ENCODE measurements at places on chromosomes 16 and 17.

DNA sequence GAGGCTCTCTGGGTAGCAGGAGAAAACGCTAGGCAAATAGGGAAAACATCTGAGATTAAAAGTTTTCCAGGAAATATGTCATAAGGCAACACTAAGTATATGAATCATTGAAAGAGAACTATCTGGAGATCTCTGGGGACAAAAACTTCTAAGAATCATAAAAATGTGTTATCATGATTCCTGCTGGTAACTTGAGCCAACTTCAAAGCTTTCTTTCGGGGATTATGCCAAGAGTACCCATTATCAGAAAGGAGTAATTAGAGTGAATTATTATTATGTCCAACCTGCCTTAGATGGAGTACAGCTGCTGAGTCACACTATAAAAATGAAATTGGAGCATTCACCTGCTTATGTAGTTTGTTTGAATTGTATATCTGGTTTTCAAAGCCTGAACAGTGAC lies 488.5 kb upstream of the SOX9 start:
- peak; percentile 19 for DNase-seq

- no peak for DNase-seq
Measured at GRCh38 chr17:73785496-73785895, 141.3 kb upstream of the SDK2 start.

- DNase-seq = no peak
Measured at GRCh38 chr16:85959686-85960085, 60.7 kb downstream of the IRF8 start.

DNA sequence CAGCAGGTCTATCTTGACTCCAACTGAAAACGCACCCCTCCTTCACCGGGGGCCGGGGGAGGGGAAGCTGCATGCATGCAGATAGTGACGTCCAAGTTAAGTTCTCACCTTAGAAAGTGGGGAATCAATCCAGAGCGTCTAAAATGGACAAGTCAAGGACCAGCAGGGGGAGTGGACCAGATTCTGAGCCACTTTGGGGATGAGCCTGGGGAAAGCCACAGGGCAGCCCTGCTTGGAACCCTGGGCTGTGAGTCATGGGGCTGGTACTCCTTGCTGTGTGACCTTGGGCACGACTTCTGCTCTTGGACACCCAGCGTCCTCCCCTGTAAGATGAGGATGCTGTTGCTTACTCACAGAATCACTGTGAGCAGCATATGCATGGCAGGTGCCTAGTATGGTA lies 9.1 kb downstream of the TNFRSF13B start:
- no peak for DNase-seq

GRCh38 chr17:18327093-18327492 lies 12.0 kb downstream of the SMCR8 start:
- DNase-seq = no peak

GRCh38 chr17:72204742-72205141 lies 83.9 kb downstream of the SOX9 start:
- DNase-seq = no peak

- peak; percentile 44 for DNase-seq
Measured at GRCh38 chr16:12573730-12574383, 229.8 kb downstream of the CPPED1 start.

DNA sequence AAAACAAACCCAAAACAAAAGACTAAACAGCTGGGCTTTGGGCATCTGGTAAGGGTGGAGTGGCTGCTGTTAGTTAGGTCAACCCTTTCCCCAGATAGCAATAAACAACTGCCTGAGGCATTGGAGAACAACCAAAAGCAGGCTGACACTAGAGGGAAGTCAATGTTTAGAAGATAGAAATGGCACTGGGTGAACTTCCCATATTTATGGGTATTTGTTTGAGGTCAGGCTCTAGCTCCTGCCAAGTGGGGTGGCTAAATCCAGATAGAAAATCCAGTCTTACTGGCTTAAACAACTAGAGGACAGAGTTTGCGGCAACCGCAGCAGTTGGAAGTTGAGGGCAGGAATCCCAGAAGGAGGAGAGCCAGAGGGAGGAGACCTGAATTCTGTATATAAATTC lies 79.4 kb downstream of the SDK2 start:
- DNase-seq = no peak

DNA sequence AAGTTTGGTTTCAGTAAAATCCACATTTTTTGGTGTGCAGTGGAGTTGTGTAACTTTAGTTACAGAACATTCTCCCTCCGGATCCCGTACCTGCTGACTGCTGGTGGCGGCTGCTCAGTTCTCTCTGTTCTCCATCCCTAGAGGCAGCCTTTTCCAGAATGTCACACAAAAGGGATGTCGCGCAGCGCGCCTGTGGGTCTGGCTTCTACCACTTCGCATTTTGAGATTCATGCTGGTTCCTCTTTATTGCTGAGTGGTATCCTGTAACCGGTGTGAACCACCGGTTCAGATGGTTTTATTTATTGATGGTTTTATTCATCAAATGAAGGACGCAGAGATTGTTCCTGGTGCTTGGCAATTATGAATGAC lies 981 bp upstream of the CEP131 start:
- DNase-seq = no peak

GRCh38 chr17:43845766-43846165 lies 1.2 kb upstream of the CD300LG start:
- DNase-seq = no peak

DNA sequence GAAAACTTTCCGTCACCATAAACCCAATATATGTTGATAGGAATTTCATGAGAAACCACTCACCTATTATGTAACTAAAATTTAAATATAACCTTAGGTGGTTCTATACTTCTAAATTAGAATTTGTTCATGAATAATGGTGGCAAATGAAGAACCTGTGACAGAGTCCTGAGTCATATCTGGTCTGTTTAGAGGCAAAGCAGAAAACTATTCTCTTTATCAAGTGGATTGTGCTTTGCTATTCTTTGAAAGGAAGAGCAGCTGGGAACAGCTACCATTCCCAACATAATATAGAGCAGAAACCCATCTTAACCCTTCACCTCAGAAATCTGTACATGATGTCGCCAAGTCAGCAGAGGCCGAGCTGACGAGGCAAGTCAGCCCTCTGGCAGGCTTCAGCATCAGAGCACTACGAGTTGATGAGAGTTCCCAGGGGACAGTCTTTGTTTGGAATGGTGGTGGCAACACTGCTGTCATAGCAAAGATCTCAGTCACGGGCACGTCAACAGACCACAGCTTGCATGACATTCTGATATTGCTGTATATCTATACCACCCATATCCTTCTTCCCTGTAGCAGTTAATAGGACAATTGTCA lies 631.9 kb upstream of the CA10 start:
- DNase-seq = no peak

GRCh38 chr16:14013145-14013570 lies 58.0 kb upstream of the MRTFB start:
- DNase-seq = no peak

GRCh38 chr16:1195393-1195666 lies 29.7 kb downstream of the TPSG1 start:
- DNase-seq = no peak

GRCh38 chr16:27505297-27506236 lies 44.1 kb downstream of the GTF3C1 start:
- DNase-seq = no peak

- no peak for DNase-seq
Measured at GRCh38 chr17:19334331-19334730, 28.2 kb downstream of the B9D1 start.

- DNase-seq = no peak
Measured at GRCh38 chr17:74369221-74369620, 1.9 kb downstream of the GPR142 start.

DNA sequence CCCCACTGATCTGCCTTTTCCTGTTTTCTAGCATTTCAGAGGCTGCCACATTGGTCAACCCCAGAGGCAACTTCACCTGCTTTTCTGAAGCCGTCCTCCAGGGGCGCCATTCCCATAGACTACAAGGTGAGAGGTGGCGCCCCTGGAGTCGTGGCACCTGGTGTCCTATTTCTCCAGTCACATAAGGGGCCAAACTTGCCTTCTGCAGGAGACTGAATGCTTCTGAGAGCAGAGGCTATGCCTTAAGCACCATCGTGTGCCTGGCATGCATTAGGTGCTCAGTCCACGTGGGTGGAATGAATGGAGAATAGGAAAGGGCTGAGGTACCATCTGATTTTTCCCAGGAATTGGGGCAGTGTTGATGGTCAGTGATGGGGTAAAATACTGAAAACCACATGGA lies 164.8 kb downstream of the HAPSTR1 start:
- DNase-seq = no peak

DNA sequence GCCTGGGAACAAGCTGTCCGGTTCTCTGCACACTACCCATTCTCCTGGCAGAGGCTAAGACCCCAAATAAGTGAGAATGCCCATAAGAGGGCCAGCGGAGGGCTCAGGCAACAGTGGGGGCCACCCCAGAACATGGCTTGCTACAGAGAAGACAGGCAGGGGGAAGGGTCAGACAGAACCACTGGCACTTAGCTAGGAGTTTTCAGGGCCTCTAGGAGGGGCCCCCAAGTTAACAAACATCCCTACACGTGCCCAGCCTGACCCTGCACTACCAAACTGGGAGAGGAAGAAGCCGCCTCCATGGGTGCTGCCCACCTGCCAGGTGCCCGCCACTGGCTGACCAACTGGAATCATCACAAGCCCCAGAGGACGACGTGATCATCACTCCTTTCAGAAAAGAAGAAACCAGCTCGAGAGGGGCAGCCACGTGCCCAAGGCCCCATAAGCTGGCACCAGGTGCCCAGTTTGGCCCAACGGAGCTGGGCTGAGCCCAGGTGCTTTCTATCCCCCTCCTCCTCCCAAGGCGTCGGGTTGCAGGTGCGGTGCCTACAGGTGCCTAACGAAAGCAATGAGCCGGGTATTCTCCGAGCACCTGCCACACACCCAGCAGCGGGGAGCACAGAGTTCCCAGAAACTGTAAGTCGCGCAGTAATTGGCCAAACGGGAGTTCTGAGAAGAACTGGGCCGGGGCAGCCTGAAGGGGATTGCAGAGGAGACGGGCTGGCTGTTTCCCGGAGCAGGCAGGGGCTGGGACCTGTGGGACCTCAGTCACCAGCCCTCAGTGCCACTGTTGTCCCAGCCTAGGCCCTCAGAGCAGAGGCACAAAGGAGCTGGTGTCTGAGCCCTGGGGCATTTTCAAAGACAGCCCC lies 13.2 kb downstream of the RPH3AL start:
- no peak for DNase-seq

GRCh38 chr17:30378241-30378824 lies 394 bp upstream of the CPD start:
- DNase-seq = no peak

- DNase-seq = no peak
Measured at GRCh38 chr16:2822158-2822495, 5.1 kb downstream of the PRSS21 start.

DNA sequence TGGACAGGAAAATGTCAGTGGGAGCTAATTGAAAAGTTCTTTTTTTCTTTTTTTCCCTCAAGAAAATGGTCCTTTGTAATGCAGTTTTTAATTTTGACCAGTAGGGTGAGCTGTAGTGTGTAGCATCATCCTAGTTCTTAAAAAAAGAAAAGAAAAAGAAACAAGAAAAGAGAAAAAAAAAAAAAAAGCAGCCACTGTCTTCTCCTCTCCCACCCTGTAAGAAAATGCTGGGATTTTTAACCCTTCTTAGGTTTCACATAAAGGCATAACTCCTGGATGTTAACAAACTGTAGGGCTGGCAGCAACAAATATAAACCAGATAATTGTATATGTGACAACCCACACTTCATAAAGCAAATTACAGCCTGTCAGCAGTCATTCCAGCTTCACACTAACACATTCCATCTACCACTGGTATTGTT lies 78.1 kb downstream of the SKAP1 start:
- DNase-seq = peak; percentile 48

DNA sequence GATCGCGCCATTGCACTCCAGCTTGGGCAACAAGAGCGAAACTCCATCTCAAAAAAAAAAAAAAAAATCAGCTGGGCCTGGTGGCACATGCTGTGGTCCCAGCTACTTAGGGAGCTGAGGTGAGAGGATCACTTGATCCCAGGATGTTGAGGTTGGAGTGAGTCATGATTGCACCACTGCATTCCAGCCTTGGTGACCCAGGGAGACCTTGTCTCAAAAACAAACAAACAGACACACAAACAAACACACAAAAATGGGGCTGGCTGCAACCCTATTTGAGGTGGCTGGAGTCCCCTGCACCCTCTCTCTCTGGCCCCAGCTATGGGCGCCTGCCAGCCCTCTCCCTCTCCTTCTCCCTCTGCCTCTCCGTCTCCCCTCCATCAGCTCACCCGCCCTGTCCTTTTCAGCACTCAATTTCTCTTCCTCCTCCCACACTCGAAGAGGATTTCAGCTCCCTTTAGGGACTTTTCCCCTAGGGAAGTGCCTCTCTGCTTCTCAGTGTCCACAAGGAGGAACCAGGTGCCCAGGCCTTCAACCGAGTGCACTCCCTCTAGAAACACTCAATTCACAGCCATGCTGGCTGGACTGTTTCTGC lies 17.5 kb upstream of the TFAP4 start:
- DNase-seq = peak; percentile 62

DNA sequence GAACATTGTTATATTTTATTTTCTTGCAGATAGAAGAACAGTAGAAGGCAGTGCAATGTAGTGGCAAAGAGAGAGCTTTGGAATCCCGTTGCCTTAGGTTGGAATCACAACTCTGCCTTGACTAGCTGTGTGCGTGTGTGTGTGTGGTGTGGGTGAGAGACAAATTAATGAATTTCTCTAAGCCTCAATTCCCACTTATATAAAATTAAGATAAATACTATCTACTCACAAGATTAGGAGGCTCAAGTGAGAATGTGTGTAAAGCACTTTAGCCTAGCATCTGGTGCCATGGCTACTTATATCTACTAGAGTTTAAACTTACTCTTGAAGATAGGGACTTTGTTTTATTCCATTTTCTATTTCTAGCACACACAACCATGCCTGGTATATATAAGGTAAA lies 12.8 kb downstream of the CPD start:
- DNase-seq = no peak

DNA sequence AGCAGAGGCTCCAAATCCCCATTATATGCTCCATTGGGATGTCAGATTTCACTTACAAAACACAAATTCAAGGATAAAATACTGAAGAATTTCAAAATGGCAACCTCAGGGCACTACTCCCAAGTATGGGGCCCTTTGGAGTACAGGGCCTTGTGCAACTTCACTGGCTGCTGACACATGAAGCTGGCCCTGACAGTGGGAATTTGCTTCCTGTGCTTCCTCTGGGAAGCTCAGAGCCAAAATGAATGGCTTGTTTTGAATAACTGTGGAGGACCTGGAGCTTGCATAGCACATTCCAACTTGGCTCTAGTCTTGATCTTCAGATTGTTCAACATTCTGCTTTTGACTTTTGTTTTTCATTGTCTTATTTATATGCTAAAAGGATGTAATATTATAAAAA lies 52.3 kb upstream of the HNF1B start:
- no peak for DNase-seq

DNA sequence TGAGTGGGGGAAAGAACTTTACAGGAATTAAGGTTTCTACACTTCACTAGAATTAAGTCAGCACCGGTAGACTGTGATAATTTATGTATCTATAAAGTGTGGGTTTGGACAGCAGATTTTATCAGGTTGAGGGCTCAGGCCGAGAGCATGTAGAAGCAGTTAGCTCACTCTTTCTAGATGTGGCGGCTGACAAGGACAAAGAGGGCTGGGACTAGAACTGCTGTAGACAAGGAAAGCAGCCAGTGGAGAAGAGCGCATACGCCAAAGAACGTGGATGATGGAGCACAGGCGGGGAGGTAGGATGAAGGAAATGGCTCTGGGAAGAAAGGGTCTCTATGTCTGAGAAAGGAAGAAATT lies 504 bp upstream of the GOSR1 start:
- DNase-seq = peak; percentile 29

Data from kidney capillary endothelial cell (primary cell).